Activated naive CD4-positive, alpha-beta T cell treated with anti-CD3 and anti-CD28 coated beads, Interleukin-2, amount 10 ng/mL, durations not matched to agents 7 days and 5 days (primary cell): ENCODE measurements at places on chromosomes 1 and 21.

DNA sequence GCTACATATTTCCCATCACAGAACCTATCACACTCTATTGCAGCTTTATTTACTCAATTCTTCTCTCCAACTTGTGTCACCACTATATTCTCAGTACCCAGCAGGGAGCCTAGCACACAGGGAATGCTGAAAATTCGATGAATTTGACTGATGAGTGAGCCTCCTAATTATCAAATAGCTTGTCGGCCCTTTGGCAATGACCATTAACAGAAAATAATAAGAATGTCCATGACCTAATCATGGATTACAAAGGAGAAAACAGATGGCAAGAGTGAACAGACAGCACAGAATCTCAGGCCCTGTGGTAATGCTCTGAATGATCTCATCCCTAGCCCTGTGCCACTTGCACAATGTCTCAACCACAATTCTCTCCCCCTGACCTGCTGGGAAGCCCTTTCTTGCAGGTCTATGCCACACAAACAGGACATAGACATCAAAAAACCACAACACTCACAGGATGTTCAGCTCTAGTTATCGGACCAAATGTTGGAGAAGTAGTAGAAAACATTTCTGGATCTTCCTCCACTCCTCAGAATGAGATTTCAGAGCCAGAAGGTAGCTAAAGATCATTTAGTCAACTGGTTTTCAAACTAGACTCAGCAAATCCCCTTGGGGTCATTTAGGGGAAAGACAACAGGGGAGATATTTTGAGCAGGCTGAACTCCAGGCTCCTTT is 68.4 kb downstream of the LUZP1 start:
- peaks cover 42% of the 10 kb centered on the region for H3K4me1 ChIP-seq
- DNase-seq: peak; percentile 60
- H3K36me3 ChIP-seq: peaks cover 4% of the 10 kb centered on the region
- H3K4me3 ChIP-seq: no peak overlapping the region
- H3K27me3 ChIP-seq: no peaks in the 10 kb centered on the region

DNA sequence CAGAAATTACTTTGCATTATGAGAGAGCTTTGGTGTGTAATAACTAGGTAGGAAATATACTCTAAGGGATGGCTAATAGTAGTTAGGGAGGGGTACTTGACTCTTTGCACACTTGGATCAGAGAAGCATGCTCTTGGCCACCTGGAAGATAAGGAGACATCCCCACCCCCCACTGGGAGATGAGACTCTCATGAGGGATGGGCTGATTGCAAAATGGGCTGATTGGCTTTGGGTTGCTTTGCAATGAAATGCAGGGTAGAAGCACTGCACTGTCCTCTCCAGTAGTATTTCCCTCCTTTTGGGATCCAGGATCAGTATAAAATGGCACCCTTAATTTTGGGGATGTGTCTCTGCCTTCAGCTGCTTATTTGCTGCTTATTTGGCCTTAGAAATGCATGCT is 71.2 kb upstream of the EPS8L3 start:
- H3K4me3 ChIP-seq: no peak overlapping the region
- no peak for DNase-seq
- no peaks in the 10 kb centered on the region for H3K4me1 ChIP-seq
- no peak overlapping the region for H3K27ac ChIP-seq
- peaks cover 3% of the 10 kb centered on the region for H3K36me3 ChIP-seq
- H3K27me3 ChIP-seq: peaks cover 25% of the 10 kb centered on the region

GRCh38 chr1:55070293-55071164 is 31.2 kb downstream of the PCSK9 start:
- H3K4me1 ChIP-seq: peaks cover 4% of the 10 kb centered on the region
- DNase-seq: no peak
- no peaks in the 10 kb centered on the region for H3K27me3 ChIP-seq
- peaks cover 59% of the 10 kb centered on the region for H3K36me3 ChIP-seq
- H3K27ac ChIP-seq: no peak overlapping the region

GRCh38 chr21:38145104-38145503 is 111.7 kb upstream of the KCNJ15 start:
- H3K4me1 ChIP-seq: no peaks in the 10 kb centered on the region
- no peak overlapping the region for H3K27ac ChIP-seq
- H3K4me3 ChIP-seq: no peak overlapping the region
- H3K36me3 ChIP-seq: no peaks in the 10 kb centered on the region
- H3K27me3 ChIP-seq: peaks cover 13% of the 10 kb centered on the region
